ENCODE measurements at places on chromosomes 3 and 15.

DNA sequence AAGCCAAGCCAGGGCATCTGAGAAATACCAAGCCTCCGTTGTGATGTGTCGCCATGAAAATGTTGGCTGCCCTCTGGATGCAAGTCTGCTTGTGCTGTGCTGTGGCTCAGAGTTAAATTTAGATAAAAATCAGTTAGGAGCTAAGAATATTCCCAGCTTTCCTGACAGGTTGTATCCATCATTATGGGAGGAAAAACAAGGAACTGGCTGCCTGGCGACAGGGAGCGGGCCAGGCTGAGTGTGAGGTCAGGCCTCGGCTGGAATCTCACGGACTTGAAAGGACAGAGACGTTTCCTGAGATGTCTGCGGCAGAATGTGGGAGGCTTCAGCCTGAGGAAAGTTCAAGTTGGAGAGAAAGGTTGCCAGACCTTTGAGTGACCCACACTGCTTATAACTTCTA lies 213.8 kb downstream of the THSD4 start:
- no peak for DNase-seq

- no peak for DNase-seq
These were observed 19.9 kb upstream of the HEG1 start for GRCh38 chr3:125075738-125076137.

- no peak for DNase-seq
These were observed 27.6 kb upstream of the ARL6 start for GRCh38 chr3:97736928-97737327.

GRCh38 chr3:54863366-54863765 lies 64.5 kb downstream of the LRTM1 start:
- no peak for DNase-seq

DNA sequence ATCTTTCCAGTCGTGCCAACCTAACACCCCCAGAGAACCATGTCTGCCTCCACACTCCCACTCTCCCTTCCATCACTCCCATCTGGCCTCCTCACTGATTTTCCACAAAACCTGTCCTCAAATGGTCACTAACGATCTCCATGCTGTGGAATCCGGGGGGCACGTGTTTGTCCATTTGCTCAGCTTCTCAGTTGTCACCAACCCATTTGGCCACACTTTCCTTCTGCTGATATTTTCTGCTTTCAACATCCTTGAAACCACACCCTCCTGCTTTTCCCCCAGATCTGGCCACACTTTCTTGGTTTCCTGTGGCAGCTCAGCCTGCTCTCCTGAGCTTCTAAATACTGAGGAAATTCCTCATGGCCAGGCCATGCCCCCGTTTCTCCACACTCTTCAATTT lies 257.2 kb upstream of the NSMCE3 start:
- no peak for DNase-seq
